Chondrocyte (in vitro differentiated cells): ENCODE measurements at places on chromosomes 7 and 10. TPM values are rescaled to one million over a fixed set of nuclear protein-coding genes. Genes with fewer than 3 reads are reported as not detected.

GRCh38 chr10:5587151-5588079 lies 62.7 kb downstream of the CALML3 start:
- DNase-seq, result peak; percentile 82
- no peaks in the 10 kb centered on the region for H3K27me3 ChIP-seq
- H3K4me1 ChIP-seq, result peaks cover 22% of the 10 kb centered on the region
- H3K36me3 ChIP-seq, result no peaks in the 10 kb centered on the region
- H3K4me3 ChIP-seq, result no peak overlapping the region

DNA sequence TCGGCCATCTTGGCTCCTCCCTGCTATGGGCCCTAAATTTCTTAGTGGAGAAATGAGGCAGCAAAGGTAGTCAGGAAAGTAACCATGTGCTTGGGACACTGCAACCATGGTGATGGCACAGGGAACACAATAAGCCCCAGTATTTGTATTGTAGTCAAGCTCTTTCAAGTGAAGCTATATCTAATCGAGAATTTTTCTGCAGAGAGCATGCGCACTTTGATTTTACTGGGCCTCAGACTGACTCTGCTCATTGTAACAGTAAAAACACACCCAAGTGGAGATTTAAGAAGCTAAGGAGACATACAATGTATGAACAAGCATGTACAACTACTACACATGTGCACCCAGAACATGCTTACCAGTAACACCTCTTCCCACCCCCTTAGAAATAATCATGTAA lies 67.3 kb upstream of the TMEM229A start:
- H3K27me3 ChIP-seq, result peaks cover 4% of the 10 kb centered on the region
- H3K27ac ChIP-seq, result no peak overlapping the region
- H3K4me1 ChIP-seq, result no peaks in the 10 kb centered on the region
- H3K36me3 ChIP-seq, result no peaks in the 10 kb centered on the region
- no peak overlapping the region for H3K4me3 ChIP-seq
- no peak for DNase-seq

DNA sequence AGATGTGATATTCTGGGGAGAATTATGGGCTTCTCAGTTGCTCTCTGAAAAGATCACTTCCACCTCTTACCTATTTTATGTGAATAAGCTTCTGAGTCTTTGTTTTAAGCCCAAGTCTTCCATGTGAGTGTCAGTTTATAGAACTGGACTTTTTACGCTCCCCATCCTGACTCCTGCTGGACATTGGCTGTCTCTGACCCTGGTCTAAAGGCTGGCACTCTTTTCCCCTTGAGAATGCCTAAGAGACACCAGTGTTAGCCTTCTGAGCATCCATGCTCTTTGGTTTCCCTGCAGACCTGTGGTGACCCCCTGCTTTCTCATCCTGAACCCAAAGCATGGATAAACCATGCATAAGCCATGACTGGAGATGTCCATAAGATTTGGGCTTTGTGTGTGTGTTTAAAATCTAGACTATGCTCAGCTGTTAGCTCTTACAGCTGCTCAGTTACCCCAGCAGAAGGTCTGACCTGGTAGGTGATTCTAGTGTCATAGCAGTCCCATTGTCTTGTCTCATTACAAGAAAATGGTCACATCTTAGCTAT lies 148.6 kb upstream of the IMMP2L start:
- H3K27ac ChIP-seq, result no peak overlapping the region
- DNase-seq, result no peak
- peaks cover 12% of the 10 kb centered on the region for H3K4me1 ChIP-seq
- H3K4me3 ChIP-seq, result no peak overlapping the region
- no peaks in the 10 kb centered on the region for H3K36me3 ChIP-seq
- H3K27me3 ChIP-seq, result no peaks in the 10 kb centered on the region

DNA sequence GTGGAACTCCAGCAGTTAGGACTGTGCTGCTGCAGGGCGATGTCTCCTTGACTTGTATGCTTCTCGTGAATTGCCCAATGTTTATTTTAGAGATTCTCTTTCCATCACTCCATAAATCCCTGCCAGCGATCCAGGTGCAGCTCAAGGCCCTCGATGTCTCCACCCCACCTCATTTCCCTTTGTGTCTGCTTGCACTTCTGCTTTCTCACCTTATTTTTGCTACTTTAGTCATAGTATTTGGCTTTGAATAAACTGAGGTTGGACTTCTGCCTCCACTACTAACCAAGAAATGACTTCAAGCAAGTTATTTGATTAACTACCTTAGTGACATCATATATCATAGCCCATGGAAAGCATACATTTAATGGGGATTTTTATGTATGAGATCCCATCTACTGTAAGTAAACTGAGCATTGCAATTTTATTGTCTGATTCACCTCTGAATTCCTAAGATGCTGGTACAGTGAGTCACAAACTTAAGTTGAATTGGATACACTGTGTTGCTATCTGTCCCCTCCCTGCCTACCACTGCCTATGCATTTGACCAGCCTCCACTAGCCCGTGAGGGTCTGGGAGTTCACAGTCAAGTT lies 255.8 kb downstream of the ABCA13 start:
- H3K27ac ChIP-seq, result no peak overlapping the region
- H3K36me3 ChIP-seq, result no peaks in the 10 kb centered on the region
- H3K27me3 ChIP-seq, result no peaks in the 10 kb centered on the region
- DNase-seq, result no peak

GRCh38 chr10:59079386-59080226 lies 96.8 kb upstream of the PHYHIPL start:
- no peak for DNase-seq
- H3K27ac ChIP-seq, result peak overlapping the region; percentile 95
- H3K36me3 ChIP-seq, result no peaks in the 10 kb centered on the region
- H3K27me3 ChIP-seq, result no peaks in the 10 kb centered on the region
- H3K4me1 ChIP-seq, result peaks cover 68% of the 10 kb centered on the region
- peak overlapping the region; percentile 26 for H3K4me3 ChIP-seq

- H3K27me3 ChIP-seq, result no peaks in the 10 kb centered on the region
- H3K4me1 ChIP-seq, result no peaks in the 10 kb centered on the region
Observed at GRCh38 chr10:68423522-68423921, 16.4 kb upstream of the RUFY2 start.

GRCh38 chr7:103637726-103638125 lies 191.7 kb upstream of the SLC26A5 start:
- H3K27ac ChIP-seq, result peak overlapping the region; percentile 78
- no peak overlapping the region for H3K4me3 ChIP-seq
- no peaks in the 10 kb centered on the region for H3K36me3 ChIP-seq
- H3K4me1 ChIP-seq, result peaks cover 33% of the 10 kb centered on the region
- no peak for DNase-seq

DNA sequence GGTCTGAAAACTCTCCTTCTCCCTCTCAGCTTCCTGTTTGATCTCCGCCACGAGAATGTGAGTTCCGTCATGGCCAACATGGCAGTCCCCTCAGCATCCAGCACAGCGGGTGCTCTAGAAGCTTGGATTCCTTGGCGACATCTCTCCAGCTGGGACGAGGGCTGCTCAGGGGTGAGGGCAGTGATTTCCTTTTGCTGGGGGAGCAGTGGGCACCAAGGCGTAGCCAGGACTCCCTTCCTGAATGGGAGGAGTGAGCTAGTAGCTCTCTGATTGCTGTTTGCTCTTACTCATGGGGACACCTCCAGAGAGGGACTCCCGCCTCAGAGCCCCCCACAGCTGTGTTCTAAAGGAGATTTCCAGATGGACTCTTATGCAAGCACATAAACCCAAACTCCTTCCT lies 28.8 kb upstream of the CTBP2 start:
- no peak for DNase-seq
- no peaks in the 10 kb centered on the region for H3K4me1 ChIP-seq
- H3K36me3 ChIP-seq, result no peaks in the 10 kb centered on the region
- no peak overlapping the region for H3K4me3 ChIP-seq

GRCh38 chr10:26408858-26409494 lies 29.2 kb upstream of the APBB1IP start:
- H3K36me3 ChIP-seq, result no peaks in the 10 kb centered on the region
- no peak overlapping the region for H3K4me3 ChIP-seq
- no peak for DNase-seq
- peaks cover 5% of the 10 kb centered on the region for H3K27me3 ChIP-seq
- H3K27ac ChIP-seq, result no peak overlapping the region

- H3K36me3 ChIP-seq, result no peaks in the 10 kb centered on the region
- no peak for DNase-seq
- peaks cover 2% of the 10 kb centered on the region for H3K27me3 ChIP-seq
- H3K27ac ChIP-seq, result peak overlapping the region; percentile 62
- H3K4me1 ChIP-seq, result peaks cover 54% of the 10 kb centered on the region
- no peak overlapping the region for H3K4me3 ChIP-seq
Observed at GRCh38 chr10:110407301-110408170, 90.2 kb upstream of the DUSP5 start.

DNA sequence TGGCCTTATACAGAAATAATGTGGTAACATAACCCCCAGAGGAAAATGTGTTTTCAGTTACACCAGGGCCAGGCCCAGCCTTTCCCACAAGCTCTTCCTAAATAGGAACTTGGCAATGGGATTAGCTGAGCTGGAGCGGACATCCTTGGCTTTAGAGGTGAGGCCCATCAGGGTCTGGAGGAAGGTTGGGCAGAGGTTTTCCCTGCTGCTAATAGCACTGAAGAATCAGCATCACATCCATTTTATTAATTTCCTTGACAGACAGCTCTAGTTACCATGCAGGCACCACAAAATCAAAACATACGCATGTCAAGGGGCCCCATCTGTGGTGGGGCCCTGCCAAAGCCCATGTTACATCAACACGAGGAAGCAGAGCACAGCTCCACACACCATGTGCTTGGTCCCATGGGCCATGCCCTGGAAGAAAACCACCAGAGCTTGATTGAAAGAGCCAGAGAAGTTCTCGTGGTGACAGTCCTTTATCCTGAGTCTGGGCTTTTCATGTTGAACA lies 566.6 kb downstream of the KCNMA1 start:
- H3K27me3 ChIP-seq, result no peaks in the 10 kb centered on the region
- peaks cover 30% of the 10 kb centered on the region for H3K36me3 ChIP-seq
- peaks cover 15% of the 10 kb centered on the region for H3K4me1 ChIP-seq

DNA sequence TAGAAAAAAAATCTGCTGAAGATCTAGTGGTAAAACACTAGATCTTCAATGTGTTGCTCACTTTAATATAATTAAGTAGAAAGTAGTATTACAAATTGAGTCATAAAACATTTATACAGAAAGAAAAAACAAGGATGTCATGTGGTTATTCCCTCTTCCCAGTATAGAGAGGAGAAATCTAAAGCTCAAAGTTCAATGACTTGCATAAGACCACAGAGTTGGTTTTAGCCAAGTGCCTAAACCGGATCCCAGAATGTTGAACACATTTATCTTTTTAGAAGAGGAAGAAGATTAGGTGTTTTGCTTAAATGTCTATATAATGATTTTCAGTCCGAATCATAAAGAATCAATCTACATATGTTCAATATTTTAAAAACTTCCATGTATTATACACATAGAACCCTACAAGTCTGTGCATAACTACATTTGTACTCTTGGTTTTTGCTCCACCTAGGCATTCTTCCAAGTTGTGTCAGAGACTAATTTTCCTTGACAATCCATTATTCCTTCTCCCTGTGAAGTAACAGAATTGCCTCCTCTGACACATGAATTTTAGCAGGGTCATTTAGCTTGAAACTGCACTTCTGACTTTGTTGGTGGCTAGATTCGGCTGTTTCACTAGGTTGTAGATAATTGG lies 389.2 kb downstream of the MAGI2 start:
- peaks cover 1% of the 10 kb centered on the region for H3K36me3 ChIP-seq
- H3K4me3 ChIP-seq, result no peak overlapping the region

AQP1 gene
- 3.9 to 18.6 TPM (median 18.0 TPM) in 3 replicates for total RNA-seq

PSPH gene
- total RNA-seq, result 11.4 to 37.5 TPM (median 35.9 TPM) in 3 replicates

AEBP1 gene
- total RNA-seq, result 242 to 422 TPM (median 412 TPM) in 3 replicates

OR6B1 gene
- total RNA-seq, result not detected in 3 replicates
